NCI-H345 (cell line): ENCODE measurements at places on chromosomes 1 and 21.

- DNase-seq, result no peak
Measured at GRCh38 chr1:8016210-8016894, 9.8 kb downstream of the ERRFI1 start.

DNA sequence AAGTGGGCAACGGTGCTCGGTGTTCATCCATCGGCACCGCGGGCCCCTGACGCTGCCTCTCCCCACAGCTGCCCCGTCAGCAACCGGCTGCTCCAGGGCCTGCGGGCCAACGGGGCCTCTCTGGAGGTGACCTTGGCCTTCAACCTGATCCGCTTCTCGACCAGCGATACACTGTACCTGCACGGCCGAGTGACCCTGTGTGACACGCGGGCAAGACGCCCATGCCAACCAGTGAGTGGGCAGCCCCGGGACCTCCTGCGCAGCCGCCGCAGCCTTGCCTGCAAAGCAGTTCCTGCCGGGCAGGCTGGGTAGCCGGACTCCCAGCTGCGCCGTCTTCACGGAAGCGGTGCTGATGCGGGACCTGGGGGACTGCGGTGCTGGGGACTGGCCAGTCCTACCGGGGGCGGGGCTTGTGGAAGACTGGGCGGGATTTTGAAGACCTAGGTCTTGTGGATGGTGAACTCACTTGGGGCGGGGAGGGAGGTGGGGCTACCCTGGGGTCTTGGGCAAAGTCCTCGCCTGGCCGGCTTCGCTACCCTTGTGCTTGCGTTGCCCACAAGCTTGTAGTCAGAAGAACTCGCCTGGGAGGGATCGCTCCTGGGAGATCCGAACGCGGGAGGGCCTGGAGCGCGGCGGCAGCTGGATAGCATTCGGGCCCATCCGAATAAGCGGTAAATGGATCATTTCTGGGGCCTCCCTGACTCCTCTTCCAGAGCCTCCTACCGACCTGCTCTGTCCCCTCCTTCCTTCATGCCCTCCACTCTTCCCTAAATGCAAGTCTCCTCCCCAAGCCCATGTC is 8.8 kb upstream of the CEP85 start:
- DNase-seq, result no peak

- DNase-seq, result no peak
Measured at GRCh38 chr1:203607533-203607873, 19.1 kb upstream of the ATP2B4 start.

GRCh38 chr1:48442864-48443619 is 29.0 kb downstream of the SPATA6 start:
- DNase-seq, result peak; percentile 38

- DNase-seq, result no peak
Measured at GRCh38 chr1:18093193-18093592, 14.4 kb upstream of the IGSF21 start.

DNA sequence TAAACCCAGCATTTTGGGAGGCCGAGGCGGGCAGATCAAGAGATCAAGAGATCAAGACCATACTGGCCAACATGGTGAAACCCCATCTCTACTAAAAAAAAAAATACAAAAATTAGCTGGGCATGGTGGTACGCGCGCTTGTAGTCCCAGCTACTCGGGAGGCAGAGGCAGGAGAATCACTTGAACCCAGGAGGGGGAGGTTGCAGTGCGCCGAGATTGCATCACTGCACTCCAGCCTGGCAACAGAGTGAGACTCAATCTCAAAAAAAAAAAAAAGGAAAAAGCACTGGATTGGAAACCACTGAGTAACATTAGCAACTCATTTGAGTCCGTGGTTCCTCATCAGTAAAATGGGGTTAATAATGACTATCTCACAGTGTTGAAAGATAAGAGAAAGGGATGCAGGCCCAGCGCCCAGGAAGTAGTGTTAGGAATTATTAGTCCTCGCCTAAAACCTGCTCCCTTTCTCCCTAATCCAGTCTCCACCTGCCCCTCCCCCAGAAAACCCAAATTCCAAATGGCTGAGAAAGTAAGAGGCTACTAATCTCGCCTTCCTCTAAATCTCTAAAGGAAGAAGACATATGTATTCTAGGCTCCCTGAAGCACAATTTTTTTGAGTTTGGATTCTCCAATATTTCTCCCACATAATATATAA is 49.5 kb downstream of the RHBG start:
- DNase-seq, result no peak

DNA sequence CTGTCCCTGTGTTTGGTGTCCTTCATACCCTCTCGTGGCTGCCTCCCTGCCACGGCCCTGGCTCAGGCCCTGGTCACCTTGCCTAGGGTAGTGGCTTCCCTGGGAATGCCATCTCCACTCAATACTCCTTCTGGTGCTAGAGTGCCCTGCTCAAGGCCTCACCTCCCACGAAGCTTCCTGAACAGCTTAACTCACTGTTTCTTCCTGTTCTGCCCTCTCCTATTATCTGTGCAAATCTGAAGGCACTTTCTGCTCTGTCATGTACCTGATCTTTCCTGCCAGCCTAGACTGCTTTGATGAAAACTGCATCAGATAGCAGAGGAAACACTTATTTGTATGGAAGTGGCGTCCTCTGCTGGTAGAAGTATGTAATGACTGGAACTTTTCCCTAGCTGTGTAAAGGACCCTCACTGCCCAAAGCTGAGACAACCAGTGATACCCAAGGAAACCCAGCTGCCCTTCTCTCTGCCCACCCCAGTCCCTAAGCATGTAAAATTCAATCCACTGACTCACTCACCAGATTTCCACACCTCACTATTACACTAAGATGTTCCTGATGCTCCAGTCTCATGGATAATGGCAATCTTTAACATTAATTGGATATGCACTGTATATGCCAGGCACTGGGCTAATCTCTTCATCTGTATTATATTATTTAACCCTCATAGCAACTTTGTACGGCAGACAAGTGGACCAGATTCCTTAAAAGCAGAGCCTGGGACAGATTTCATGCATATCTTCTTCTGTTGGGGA is 36.2 kb upstream of the BTG2 start:
- DNase-seq, result peak; percentile 63

DNA sequence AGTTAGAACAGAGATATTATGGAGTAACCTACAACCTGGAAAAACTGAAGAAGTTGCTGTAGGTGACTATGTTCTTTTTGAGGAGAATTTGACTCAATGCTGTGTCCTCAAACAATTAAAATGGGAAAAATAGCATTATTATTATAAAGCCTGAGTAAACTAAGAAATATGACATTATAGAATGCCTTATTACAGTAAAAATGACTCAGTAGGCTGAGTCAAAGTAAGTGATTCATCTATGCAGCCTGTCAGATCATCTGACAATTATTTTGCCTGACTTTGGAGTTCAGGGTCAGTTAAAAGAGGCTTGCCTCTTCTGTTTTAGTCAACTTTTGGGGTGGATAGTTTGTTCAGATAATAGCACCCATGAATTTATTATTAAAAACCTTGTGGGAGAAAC is 150.8 kb upstream of the PTGFR start:
- no peak for DNase-seq

DNA sequence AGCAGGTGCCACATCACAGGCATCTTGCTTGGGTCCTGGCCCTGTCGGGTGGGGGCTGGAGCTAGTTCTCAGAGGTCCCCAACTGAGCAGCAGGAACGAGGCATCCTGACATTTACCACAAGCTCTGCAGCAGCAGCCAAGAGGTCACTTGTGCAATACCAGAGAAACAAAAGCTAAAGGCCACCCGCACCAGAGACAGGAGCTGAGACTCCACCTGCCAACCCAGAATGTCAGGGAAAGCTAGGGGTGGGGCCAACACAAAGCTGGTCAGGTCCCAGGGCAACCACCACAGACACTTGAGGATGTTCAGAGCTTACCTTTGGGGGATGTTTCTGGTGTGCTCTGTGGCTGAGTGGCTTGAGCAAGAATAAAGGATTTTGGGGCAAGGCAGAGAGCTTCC is 13.6 kb upstream of the SYT6 start:
- DNase-seq, result no peak

DNA sequence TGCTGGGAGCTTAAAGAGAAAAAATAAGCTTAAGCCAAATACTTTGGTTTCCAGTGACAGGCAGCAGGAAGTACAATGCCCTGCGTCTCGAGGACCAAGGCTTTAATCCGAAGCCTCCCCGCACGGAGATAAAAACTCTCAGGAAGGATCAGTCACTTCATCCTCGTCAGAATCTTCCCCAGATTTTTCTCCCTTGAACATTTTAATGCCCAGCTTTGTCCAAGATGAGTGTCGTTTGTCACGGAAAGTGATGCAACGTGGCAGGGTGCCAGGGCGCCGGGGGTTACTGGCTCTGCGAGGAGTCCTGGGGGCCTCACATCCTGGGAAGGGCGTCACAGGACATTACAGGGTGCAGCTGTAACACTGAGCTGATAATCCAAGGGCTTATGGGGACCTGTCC is 25.2 kb upstream of the PCBP3 start:
- peak; percentile 27 for DNase-seq

DNA sequence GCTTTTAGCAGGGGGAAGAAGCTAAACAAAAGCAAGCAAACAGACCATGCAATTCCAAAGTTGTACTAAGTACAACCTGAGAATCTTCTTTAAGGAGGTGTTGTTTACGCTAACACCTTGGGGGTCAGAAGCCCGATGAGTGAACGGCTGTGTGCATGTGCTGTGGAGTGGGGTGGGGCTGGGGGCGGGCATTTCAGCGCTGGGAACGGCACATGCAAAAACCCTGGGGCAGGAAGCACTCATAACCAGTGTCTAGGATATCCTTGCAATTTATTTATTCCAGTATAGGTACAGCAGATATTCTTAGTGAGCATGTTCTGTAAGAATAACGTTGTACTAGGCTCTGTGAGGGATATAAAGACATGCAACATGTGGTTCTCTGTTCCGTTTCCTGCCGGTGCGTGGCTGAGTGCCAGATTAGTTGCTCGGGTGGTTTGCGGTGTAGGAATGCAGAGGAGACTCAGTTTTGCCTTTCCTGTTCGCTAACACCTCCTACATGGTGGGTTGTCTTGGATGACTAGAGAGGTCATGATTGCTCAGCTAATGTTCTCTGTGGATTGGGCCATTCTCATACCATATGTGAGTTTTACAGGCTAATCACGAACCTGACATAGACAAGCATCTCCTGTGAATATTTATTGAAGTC is 3.7 kb downstream of the FASLG start:
- no peak for DNase-seq

DNA sequence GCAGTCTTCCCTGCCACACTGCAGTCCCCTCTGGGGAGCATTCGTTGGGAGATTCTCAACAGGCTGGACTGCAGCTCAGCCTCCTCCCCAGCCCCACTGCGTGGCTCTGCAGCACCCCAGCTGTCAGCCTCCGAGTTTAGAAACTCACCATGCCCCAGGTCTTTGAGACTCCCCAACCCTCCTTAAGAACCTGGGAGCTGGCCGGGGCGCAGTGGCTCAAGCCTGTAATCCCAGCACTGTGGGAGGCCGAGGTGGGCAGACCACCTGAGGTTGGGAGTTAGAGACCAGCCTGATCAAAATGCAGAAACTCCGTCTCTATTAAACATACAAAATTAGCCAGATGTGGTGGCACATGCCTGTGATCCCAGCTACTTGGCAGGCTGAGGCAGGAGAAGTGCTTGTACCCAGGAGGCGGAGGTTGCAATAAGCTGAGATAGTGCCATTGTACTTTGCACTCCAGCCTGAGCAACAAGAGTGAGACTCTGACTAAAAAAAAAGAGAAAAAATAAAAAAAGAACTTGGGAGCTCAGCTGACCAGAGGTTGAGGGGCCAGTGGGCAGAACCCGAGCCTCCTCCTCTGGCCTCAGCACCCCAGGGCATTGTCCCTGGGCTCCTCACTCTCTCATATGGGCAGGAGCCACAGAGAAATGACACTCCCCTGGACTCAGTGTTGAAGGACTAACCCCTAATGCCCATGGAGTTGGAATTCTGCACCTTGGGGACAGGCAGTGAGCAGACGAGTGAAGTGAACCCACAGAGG is 5.6 kb downstream of the OLIG2 start:
- no peak for DNase-seq

GRCh38 chr1:174352117-174352516 is 95.6 kb upstream of the GPR52 start:
- DNase-seq, result no peak

DNA sequence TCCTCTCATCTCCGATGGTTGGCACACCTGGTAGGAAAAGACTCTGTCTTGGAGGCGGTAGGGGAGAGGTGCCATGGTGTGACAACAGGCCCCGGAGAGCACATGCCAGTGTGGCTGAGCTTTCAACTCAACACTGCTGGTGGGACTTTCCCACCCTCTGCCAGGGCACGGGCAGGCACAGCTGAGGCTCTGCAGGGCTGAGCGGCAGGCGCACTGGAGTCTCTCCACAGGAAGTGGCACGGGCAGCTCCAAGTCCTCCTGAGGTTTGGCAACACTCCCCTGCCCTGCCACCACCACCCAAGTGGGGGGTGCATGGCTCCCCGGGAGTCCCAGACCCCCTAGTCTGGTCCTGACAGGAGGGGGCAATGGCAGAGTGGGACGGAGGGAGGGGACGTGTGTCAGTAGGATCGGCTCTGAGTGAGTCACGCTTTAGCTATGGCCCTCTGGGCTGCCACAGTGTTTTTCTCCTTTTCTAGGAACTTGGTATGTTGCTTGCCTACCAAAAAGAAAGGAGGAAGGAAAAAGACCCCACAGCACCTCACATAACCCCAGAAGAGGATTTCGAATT is 27.3 kb upstream of the EVA1B start:
- DNase-seq, result no peak

- no peak for DNase-seq
Measured at GRCh38 chr1:171212607-171213351, 27.7 kb downstream of the FMO2 start.

DNA sequence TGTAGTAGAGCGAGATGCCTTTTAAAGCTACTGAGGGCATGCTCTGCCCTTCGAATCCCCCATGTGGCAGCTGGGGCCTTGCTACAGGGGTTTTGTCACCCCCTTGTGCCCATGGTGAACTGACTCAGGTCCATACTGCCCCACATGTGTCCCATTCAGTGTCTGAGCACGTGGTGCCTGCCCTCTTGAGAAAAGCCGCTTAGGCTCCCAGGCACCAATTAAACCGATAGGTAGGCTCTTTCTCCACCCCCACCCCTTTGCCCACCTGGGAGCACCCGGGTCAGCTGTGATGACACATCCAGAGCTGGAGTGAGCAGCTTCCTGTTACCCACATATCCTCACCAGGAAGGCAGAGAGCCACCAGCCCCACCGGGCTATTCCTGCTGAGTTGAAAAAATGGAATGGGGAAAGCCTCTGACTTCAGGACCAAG is 30.5 kb downstream of the TMCC2 start:
- no peak for DNase-seq

DNA sequence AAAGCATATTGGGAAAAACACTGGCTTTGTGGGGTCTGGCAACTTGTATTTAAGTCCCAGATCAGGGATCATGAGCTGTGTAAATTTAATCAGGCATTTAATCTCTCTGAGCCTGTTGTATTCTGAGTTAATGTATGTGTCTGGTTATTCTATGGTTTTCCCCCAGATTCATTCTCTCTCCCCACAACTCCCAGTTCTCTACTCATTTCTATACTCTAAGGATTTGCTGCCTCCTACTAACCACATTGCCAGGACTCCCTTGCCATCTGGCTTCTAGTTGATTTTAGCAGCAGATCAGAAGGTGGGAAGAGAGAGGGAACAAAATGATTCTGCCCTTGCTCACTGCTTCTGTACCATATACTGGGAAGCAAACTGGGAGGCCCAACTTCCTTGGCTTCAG is 31.4 kb upstream of the S1PR1 start:
- DNase-seq, result no peak
